ENCODE measurements at places on chromosomes 12 and 14.

GRCh38 chr12:67592228-67593011, 56.1 kb upstream of the DYRK2 start:
- peak; percentile 19 for DNase-seq

DNA sequence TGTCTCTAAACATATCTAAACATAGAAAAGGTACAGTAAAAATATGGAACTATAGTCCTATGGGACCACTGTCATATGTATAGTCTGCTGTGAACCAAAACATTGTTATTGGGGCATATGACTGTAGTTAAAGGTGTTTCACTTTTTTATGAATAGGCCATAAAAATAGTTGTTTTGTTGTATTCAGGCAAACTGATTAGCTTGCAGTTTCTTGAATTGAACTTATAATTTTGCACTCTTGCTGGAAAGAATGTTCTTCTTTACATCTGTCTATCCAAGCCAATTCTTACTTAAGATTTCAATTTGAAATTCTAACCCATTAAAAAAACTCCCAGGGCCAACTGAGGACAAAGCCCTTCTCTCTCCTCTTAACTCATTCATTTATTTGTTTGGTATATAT, 234.1 kb downstream of the NOVA1 start:
- DNase-seq, result no peak

DNA sequence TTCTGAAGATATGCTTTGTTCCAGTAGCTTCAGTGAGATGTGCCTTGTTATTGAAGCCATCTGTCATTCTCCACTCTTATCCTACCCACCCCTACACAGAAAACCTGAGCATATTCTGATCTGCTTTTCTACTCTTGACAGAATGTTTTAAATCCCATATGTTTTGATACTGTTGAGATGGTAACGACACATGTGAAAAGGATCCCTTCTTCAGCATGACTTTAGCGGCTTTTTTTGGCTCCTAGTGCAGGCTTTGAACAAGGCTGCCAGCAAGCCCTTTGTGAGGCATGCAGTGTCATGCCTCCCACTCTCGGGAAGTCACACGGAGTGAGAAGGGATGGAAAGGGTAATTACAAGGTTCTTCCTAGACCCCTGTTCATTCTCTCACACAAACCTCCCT, 228.8 kb upstream of the RGS6 start:
- DNase-seq, result no peak

- no peak for DNase-seq
Measured at GRCh38 chr12:63792338-63792737, 12.6 kb downstream of the RXYLT1 start.

- no peak for DNase-seq
Measured at GRCh38 chr12:54472494-54473262, 724 bp downstream of the GTSF1 start.

- DNase-seq, result no peak
Measured at GRCh38 chr12:122072031-122072970, 6.3 kb upstream of the MLXIP start.

DNA sequence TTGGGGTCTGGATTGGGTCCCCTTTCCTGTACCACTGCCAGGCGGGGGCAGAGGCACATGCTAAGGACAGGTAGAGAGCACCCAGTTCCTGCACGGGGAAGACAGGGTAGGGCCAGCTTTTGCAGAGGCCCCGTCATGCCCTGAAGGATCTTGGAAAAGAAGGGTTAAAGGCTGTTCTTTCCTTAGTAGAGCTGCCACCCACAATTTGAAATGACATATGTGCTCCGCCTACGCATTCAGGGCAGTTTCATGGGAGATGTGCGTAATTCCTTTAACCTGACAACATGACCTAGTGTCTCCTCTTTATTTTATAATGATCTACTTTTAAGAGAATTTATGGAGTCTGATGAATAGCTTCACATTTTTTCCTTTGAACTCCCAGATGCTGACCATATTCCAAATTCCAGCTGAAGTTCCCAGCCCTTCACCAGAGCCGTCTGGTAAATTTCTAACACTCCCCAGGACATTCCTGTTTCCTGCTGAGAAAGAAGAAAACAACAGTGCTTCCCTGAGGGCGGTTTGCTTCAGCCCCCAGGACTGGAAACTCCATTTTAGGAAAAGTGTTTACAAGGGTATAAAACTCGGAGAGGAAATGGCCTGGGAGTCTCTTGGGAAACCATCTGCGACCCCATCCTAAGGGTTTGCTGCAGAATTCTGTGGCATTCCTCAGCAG, 58.9 kb upstream of the PLEKHG3 start:
- DNase-seq, result no peak

DNA sequence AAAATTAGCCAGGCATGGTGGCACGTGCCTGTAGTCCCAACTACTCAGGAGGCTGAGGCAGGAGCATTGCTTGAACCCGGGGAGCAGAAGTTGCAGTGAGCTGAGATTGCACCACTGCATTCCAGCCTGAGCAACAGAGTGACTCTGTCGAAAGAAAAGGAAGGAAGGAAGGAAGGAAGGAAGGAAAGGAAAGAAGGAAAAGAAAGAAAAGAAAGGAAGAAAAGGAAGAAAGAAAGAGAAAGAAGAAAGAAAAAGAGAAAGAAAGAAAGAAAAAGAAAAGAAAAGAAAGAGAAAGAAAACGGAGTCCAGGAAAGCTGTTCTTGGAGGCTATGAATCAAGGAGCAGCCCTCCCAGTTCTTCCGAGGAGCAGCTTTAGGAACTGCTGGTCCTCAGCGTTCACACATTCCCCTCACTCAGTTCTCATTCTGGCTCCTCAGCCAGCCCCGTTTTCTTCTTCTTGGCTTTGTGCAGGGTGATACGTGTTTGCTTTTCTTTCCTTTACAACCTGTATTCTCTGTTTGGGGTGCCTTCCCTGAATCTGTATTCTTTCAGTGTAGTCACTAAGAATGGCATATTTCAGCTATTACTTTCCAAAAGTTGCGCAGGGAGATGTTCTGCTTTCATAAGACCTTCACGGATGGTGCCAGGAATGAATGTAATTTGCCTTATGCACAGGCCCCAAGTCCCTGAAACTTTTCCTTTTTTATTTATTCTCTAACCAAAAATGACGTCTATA, 12.2 kb downstream of the FBXL14 start:
- DNase-seq, result no peak

DNA sequence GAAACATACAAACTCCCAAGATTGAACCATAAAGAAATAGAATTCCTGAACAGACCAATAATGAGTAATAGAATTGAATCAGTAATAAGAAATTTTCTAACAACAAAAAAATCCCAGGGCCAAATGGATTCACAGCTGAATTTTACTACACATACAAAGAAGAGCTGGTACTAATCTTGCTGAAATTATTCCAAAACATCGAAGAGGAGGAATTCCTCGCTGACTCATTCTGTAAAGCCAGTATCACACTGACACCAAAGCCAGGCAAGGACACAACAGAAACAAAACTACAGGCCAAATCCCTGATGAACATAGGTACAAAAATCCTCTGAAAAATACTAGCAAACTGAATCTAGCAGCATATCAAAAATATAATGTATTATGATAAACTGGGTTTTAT, 367.8 kb upstream of the CLEC14A start:
- DNase-seq, result no peak

DNA sequence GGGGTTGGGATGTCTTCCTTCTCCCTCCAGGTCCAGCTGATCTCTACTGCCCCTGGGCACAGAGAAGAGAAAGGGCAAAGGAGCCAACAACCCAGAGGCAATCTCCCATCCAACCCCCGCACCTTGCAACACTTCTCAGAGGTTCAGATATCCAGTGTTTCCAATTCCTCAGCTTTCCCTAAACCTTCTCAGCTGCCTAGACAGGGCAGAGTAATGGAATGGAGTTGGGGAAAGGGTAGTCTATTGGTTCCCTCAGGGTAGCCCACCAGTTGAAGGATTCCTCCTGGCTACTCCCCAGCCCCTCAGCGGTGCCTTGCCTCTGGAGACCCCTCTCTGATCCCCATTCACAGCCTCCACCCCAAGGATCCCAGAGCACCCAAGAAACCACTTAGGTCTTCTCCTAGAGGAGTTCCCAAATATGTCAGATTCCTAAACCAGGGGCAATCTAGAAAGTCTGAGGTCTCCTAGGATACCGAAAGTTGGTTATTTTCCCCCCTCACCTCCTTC, 537 bp downstream of the NFE2 start:
- DNase-seq, result no peak

- DNase-seq, result no peak
Measured at GRCh38 chr14:68377459-68377858, 415.4 kb downstream of the ZFP36L1 start.

GRCh38 chr12:58358369-58358768, 417.0 kb downstream of the ATP23 start:
- DNase-seq, result no peak

DNA sequence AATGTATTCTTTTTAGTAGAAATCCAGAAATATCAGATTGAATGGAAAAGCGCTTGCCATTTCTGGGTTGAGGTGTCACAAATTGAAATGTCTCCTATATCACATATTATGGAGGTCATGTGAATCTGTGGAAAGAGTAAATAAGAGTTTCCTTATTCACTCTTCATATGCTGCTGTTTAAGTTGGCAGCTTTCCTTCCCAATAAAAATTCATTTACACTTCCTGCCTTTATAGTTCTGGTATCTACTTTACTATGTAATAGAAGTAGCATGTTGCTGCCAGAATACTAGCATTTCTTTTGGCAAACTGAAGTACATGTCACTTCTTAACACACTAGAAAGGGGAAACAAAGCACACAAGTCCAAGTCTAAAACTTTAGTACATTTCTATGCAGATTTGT, 60.8 kb downstream of the SDR9C7 start:
- DNase-seq, result no peak

DNA sequence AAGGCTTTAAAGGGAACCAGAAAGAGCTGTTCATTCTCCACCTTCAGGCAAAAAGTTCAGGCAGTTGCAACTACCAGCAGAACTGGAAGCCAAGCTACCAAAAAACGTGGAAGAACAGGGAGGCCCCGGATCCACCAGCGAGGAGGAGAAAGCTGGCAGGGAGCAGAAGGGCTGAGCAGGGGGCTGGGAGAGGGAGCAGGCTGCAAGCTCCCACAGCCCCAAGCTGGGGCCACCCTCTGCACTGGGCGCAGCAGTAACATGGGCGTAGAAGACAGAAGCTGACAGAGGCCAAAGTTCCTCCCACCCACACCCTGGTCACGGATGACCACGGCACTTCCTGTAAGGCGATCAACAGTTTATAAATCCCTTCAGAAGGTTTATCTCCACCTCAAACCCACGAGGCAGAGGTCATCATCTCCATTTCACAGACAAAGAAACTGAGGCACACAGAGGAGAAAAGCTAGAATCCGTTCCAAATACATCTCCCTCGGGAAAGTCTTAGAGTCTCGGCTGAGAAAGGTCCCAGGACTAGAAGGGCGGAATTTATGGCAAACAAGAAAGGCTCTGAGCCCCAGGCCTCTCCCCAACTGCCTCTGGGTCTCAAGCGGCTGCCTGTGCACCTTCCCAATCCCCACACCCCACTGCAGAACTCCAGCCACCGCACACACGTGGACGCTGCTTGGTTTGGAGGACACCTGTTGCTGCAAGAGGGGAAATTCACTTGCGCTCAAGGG, 1.8 kb downstream of the CCDC85C start:
- DNase-seq, result no peak

DNA sequence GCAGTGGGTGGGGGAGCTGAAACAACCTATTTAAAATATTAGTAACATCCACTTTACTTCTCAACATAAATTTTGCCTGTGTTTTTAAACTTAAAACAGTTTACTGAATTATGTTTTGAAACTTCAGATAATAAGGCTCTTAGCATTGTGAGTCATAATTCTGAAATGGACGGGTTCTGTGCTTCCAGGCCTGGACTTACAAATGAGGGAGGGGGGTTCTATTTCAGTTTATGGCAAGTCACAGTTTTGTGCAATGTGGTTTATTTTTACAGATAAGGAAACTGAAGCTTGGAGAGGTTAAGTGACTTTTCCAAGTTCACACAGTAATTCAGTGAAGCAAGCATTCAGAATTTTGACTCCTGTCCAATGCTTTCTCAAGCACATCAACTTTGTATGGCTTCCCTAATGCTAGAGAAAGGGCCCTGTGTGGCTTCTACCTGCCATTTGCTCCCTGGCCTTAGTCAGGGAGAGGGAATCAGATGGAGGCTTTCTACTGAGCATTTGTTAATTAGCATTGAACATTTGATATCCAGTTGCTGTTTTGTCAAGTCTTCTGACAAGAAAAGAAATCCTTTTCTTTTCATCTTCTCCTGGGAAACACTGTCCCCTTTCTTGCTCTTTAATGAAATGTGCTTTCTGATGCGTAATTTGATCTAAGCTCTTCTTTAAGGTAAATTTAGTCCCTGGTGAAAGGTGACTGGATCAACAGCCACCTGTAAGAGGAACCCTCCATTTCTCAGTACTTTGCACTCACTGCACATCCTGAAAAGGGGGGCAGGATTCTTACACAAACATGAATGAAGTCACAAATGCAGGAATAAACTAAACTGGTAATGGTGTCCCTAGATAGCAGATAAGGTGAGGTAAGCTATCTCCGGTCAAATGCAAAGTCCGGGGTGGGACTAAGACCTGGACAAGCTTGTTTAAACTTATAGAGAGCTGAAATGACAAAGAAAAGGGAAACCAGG, 2.5 kb upstream of the SALL2 start:
- DNase-seq, result no peak
